Activated CD4-positive, alpha-beta memory T cell treated with anti-CD3 and anti-CD28 coated beads for 36 hours (primary cell): ENCODE measurements at places on chromosomes 13 and 19.
A peak's percentile ranks its signal among the peaks of the same experiment; 100 is the strongest.

DNA sequence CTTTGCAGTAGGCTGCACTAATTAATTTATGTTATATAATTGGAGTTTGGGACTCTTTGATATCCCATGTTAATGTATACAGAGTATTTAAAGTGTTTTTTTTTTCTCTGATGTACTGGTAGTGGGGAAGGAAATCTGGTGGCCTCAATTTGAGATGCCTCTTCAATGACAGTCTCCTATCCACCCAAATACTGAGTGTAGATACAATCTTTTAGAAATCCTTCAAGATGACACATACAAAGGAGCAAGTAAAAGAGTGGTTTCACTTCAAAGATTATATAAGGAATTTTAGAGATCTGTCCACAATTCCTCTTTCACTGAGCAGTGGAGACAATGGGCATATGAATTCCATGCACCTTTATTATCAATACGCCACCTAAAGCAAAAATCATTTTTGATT is 15.1 kb downstream of the NALCN start:
- DNase-seq, result no peak

GRCh38 chr19:14061751-14062557 is at the start of gene PALM3:
Gene PALM3, minus strand, starts transcription at chr19:14062076. Its CDS starts 96 bp downstream, at chr19:14061980.
- no peak for DNase-seq

- no peak for DNase-seq
Measured at GRCh38 chr13:70938462-70938861, 830.2 kb upstream of the KLHL1 start.

DNA sequence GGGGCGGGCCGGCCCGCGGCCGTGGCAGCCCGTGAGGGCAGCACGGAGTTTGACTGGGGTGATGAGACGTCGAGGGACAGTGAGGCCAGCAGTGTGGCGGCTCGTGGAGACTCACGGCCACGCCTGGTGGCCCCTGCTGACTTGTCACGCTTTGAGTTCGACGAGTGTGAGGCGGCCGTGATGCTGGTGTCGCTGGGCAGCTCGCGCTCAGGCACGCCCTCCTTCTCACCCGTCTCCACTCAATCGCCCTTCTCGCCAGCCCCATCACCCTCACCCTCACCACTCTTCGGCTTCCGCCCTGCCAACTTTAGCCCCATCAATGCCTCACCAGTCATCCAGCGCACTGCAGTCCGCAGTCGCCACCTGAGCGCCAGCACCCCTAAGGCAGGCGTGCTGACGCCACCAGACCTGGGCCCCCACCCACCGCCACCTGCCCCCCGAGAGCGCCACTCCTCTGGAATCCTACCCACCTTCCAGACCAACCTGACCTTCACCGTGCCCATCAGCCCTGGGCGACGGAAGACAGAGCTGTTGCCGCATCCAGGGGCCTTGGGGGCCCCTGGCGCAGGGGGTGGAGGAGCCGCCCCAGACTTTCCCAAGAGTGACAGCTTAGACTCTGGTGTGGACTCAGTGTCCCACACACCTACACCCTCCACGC is 4.5 kb downstream of the CIC start:
- DNase-seq, result no peak

DNA sequence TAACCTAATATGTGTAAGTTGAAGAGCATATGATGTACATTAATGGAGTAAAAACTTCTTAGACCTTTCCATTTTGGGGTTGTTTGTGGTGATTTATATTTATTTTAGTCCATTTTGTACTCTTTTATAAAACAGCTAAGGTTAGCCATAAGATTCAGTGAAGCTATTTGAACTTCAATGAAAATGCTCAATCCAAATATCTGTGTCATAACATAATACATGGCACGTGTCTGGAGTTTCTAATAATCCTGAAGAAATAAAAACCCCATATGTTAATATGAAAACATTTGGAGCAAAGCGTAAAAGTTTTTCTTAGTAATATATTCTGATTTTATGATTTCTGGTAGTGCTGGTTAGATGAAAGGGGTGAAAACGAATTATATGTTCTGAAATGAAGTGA is 1729.7 kb downstream of the PCDH9 start:
- DNase-seq, result no peak

DNA sequence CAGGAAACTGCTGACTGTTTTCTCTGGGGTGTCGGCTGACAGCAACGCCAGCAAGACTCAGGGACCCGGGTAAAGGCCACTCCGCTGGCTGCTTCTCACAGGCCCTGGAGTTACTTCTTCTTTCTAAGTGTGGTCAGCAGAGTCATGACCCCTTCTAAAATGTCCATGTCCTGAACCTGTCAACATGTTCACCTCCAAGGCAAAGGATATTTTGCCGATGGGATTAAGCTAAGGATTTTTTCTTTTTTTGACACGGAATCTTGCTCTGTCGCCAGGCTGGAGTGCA is 7.9 kb downstream of the PEX11G start:
- DNase-seq, result no peak

DNA sequence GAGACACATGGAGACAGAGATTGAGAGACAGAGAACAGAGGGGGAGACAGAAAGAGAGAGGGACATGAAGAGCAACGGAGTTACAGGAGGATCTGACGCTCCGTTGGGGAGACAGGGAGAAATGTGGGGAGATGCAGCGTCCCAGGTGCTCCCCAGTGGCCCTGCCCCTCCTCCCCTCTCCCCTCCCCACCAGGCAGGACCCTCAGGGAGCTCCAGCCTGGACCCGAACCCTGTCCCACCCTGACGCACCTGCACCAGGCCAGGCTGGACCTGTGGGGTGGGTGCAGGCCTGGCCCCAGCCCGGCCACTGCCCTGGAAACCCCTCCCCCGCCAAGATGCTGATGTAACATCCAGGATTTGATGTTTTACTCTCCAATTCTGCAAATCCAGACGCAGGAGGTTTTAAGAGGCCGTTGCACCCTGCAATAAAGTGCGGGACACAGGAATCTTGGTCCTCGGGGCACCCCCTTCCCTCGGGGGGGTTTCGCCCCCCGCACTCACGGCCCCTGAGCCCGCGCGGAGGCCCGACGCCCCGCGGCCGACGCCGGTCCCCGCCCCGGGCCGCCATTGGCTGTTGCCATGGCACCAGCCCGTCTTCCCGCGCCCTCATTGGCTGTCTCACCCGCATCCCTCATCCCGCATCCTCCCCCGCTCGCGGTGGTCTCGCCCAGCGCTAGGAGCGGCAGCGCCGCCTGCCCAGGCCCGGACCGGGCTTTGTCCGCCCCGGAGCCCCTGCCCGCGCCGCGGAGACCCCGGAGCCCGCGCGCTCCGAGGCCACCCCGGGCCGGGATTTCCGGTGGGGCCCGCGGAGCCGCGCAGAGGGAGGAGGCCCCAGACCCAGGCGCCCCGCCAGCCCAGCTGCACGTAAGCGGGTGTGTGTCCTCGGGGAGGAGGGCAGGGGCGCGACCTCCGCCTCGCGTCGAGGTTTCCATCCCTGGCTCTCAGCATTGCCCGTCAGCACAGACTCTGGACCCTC is at the start of gene APC2:
Gene APC2, plus strand, starts transcription at position 655 of the 976 bp plus-strand sequence. CDS start 2,881 bp downstream, outside the sequence.
- DNase-seq, result no peak

DNA sequence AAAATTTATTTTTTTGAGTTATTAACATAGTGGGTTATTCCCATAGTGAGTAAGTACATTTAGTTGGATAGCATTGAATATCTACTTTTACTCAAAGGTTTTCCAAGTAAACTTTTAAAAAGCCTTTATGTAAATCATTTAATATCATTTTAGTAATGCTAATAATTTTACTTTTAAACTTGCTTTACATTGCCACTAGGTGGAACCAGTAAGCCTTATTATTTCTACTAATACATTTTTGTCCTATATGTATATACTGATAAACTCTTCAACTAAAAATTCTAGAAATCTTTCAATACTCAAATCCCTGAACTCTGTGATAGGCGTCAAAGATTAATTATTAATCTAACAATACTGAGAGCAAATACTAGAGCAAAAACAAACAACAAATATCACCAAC is 1709.2 kb upstream of the PCDH20 start:
- DNase-seq, result no peak

DNA sequence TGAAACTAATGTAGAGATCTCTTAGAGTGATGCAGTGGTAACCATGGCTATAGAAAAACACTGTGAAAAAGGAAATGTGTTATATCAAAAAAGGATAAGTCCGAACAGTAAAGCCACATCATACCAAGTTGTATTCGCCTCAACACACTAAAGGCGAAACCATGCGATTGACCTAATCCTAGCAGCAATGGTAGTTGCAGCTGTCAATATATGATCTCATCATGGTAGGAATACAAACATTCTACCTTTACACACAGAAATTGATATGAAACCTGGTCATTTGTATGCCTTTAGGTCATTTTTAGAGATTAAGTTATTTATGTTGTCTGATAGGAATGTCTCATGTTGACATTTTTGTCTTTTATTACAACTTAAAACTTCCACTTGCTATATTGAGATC is 271.9 kb downstream of the SLITRK6 start:
- DNase-seq, result no peak

DNA sequence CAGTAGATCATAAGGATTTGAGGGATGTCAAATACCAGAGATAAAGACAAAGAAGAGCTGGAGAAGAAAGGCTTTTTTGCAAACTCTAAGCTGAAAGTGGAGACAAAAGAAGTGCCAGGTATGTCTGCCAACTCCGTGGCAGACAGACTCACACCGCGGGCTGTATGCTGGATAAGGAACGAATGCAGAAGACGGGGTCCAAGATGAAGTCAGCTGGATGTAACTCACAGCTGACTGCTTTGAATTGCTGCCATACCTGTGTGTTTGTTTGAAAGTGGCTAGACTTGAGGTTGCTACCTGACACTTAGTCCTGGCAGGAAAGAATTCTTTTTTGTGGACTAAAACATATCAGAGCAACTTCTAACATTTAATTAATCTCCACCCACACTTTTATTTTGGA is 398.8 kb downstream of the DLEU7 start:
- no peak for DNase-seq

DNA sequence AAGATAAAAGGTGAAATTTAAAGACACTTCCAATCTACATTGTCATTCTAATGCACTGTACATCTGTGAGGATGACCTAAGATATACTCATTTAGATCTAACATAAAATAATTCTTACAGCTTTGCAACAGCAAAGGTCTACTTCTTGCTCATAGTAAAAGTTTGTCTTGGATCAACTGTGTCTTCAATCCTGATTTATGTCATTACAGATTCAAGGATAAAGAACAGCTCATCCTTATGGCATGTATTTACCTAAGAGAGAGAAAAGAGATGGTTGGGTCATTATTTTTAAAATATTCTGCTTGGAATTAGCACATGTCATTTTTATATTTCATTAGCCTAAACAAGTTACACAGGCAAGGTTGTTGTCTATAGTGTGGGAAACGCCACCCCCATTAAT is 2193.1 kb downstream of the PCDH9 start:
- no peak for DNase-seq

GRCh38 chr13:26787961-26788360 is 27.4 kb upstream of the GPR12 start:
- no peak for DNase-seq

DNA sequence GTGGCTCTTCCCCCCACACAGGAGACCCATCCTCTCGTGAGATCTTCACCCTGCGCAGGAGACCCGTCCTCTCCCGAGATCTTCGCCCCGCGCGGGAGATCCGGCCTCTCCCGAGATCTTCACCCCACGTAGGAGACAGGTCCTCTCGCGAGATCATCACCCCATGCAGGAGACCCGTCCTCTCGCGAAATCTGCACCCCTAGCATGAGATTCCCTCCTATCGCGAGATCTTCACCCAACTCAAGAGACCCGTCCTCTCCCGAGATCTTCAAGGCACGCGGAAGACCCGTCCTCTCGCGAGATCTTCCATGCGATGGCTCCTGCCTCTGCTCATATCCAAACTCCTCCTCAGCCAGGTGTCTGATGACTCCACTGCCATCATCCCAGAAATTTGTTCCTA is 24.3 kb downstream of the LAIR2 start:
- DNase-seq, result no peak

- DNase-seq, result peak; percentile 74
Measured at GRCh38 chr19:10230173-10230860, 814 bp downstream of the S1PR2 start.

DNA sequence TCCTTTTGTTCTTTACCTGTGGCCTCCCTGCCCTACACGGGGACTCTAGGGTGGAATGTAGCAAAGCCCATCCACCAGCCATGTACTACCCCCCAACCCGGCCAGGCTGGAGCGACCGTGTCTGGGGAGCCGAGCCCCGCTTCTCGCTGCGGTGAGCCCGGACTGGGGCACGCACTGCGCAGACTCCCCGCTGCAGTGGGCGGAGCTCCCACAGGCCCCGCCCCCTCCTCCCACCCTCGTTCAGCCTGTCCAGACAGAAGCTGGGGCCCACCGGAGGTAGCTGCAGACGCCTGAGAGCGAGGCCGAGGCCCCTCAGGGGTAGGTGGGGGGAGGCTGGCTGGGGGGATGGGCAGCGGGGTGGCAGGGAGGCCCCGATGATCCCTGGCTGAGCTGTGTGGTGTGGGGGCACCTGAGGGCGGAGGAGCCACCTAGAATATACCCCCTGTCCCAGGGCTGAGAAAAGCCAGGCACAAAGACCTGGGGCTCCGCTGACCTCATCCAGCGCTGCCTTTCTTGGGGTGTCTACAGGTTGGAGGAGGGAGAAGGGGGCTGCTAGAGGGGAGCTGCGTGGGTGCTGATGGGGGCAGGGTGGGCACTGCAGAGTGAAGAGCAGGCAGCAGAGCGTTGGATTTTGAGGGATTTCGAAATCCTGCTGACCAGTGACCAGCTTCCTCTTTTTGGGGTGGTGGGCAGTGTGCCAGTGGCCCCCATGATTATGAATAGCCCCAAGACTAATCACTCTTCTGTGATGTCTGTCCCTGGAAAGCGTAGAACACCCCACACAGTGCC is 17.3 kb downstream of the PLD3 start:
- peak; percentile 68 for DNase-seq

- no peak for DNase-seq
Measured at GRCh38 chr19:3720349-3720917, 12.2 kb downstream of the TJP3 start.

- DNase-seq, result peak; percentile 77
Measured at GRCh38 chr19:39705578-39706188, 1.4 kb downstream of the LGALS14 start.

- DNase-seq, result no peak
Measured at GRCh38 chr13:45372189-45373161, 31.5 kb upstream of the TPT1 start.

DNA sequence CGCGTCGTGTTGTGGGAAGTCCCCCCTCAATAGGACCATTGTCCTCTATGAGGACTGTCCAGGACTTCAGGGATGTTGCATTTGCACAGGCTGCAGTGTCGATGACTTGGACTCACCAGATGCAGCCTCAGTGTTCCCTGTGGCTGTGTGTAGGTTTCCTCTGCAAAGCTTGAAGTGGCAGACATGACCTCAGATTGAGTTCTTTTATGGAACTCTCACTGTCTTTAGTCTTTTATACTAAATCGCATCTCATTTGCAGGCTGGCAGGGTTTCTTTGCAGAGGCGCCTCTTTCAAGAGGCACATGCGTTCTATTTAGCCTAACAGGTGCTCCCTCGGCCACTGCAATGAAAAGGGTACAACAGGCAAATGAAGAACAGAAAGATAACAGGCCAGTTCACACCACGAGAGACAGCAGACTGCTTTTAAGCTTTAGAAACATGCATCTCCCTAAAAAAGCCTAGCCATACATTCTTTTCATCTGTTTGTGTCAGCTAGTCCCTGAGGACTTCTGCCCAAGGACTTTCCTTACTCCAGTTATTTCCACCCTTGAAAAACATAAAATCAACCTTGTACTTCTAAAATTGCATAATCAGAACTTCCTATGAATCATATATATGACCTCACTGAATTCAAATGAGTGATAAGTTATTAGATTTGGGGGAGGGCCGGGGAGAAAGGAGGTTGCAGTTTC is 118.4 kb downstream of the RAB20 start:
- no peak for DNase-seq
